Effector memory CD8-positive, alpha-beta T cell (primary cell): ENCODE measurements at places on chromosomes 3 and 15.

GRCh38 chr15:74833376-74834107 lies 7.1 kb downstream of the CPLX3 start:
- no peak for DNase-seq

GRCh38 chr15:52179278-52180195 lies 11.7 kb downstream of the GNB5 start:
- peak; percentile 89 for DNase-seq

GRCh38 chr15:38961456-38961855 lies 396.8 kb upstream of the RASGRP1 start:
- no peak for DNase-seq

DNA sequence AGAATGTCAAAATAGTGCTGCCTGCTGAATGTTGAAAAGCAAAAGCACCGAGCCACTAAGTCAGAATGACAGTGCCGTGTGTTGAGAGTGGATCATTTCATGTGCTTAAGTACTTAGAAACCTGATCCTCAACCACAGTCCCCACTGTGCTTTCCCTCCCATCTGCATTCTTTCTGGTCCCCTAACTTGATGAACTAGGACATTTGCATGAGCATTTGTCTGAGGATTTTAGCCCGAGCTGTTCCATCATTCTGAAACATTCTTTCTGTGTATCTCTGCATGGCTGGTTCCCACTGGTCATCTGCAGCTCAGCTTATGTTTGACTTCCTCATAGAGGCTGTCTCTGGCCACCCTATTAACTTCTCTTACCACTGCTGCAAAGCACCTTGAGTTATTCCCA lies 42.0 kb downstream of the SST start:
- DNase-seq: no peak

- DNase-seq: no peak
Measured at GRCh38 chr3:126538316-126538715, 14.4 kb downstream of the CHST13 start.
